ENCODE measurements at places on chromosomes 1 and 21.

DNA sequence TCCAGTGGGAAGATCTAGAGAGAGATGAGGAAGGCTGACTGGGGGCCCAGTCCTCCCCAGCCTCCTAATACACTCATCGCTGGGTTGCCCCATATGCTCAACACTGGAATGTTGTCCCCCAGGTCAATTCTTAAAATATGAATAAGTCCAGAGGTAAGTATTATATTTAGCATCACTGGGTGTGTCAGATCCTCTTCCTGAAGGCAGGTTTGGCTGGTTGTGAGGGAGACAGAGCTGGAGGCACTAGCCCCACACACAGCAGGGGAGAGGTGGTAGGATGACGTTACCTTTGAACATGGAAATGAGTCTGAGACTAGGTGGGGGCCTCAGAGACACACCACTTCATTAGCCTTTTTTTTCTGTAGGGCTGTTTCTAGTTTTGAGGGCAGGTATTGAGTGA is 42.6 kb downstream of the SLC44A3 start:
- no peak for DNase-seq

- no peak for DNase-seq
These were observed 59.0 kb downstream of the SLC35A3 start for GRCh38 chr1:100028765-100029164.

GRCh38 chr1:83012950-83013349 is 986.0 kb downstream of the TTLL7 start:
- DNase-seq: no peak

DNA sequence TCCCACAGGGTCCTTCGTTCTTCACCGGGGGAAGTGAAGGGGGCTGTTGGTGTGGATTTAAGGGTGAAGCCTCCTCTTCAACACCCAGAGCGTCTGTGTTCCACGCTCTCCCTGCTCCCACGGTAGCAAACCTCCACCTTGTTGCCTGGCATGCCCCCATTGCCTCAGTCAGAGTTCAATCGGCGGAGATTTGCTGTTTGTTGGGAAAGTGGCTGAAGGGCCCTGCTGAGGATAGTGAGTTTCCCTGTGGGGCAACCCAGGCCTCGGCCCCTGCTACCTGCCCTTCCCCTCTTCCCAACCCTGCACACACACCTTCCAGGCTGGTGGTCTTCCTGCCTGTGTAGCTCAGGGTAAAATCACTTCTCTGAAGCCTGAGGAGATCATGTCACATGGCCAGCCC is 60.5 kb downstream of the TOR1AIP2 start:
- DNase-seq: no peak

- DNase-seq: no peak
These were observed 181.6 kb downstream of the FCRL5 start for GRCh38 chr1:157370698-157371097.

DNA sequence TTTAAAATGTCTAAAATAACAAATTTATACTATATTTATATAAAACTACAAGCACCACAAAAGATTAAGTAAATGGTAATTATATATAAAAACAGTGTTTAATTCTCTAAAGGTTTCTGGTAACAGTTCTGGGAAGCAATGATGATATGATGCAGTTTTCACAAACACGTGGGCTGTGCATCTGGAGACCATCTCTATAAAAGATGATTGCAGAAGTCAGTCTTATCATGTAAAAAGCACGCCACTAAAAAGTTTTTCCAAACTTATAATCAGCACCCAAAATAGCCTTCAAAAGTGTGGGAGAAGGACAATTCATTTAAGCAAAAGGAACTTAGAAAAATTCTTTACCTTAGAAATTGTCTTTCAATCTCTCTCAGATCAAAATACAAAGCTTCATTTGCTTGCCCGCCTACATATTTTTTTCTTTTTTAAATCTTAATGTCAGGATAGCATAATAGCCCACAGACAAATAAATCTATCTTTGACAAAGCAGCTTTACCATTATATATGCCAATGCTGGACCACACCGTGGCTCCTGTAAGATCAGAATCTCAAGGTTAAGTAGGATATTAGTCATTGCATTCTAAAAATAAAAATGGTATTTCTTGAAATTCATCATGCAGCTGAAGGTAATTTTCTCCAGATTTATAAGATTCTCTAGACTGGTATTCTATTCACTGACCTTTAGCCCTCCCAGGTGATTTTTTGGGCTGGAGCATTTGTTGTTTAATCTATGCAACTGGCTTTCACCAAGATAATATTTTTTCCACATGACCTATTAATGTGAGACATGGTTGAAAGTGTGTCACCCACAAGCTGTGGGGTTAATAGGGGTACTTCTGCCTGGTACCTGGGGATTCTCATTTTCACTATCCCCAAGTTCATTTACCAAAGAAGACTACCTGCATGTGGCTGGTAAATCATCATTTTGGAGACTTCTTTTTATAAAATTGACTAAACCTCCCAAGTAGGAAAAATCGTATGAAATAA is 189.6 kb upstream of the ST6GALNAC5 start:
- peak; percentile 8 for DNase-seq

DNA sequence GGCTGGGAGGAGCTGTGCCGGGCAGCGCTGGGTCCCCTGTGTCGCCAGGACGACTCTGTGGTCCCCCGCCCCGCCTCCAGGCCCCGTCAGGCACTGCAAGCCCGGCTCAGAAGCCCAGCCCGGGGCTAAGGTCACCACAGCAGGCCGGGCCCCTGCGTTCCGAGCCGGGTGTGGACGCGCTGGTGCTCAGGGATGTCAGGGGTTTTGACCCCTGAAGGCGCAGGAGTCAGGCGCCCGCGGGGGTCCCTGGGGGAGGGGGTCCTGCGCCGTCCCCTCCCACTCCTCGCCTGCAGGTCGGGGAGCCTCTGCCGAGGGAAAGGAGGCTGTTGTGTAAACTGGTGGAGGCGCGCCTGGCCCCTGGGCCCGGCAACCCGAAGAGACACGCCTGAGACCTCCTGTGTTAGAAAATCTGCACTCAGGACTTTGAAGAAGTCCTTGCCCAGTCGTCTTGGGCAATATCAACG is 23.7 kb upstream of the TMEM54 start:
- DNase-seq: peak; percentile 67

DNA sequence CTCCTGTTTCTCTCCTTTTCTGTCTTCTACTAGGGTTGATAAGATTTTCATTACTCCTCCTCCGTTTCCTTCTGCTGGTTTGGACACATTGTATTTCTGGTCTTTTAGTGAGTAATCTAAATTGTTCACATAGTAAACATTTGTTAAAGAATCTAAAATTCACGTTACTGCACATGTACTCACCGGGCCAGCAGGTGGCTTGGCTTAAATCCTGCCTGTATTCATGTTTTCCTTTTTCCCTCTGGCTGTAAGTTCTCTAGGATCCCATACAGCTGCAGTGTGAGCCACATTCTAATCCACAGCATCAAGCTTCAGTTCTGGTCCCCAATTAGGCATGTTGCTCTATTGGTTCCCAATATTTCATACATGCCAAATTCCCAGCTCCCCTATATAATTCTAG is 958.3 kb downstream of the ADGRL2 start:
- no peak for DNase-seq

GRCh38 chr1:71850936-71851335 is 431.4 kb downstream of the NEGR1 start:
- DNase-seq: peak; percentile 27

- peak; percentile 31 for DNase-seq
These were observed 66.4 kb upstream of the GALNT2 start for GRCh38 chr1:230000493-230001184.

GRCh38 chr1:27349784-27350662 is 8.2 kb downstream of the SYTL1 start:
- peak; percentile 79 for DNase-seq

GRCh38 chr1:231778009-231778719 is 151.6 kb downstream of the DISC1 start:
- DNase-seq: peak; percentile 54

- no peak for DNase-seq
These were observed 358.6 kb downstream of the USH2A start for GRCh38 chr1:216064643-216065042.

DNA sequence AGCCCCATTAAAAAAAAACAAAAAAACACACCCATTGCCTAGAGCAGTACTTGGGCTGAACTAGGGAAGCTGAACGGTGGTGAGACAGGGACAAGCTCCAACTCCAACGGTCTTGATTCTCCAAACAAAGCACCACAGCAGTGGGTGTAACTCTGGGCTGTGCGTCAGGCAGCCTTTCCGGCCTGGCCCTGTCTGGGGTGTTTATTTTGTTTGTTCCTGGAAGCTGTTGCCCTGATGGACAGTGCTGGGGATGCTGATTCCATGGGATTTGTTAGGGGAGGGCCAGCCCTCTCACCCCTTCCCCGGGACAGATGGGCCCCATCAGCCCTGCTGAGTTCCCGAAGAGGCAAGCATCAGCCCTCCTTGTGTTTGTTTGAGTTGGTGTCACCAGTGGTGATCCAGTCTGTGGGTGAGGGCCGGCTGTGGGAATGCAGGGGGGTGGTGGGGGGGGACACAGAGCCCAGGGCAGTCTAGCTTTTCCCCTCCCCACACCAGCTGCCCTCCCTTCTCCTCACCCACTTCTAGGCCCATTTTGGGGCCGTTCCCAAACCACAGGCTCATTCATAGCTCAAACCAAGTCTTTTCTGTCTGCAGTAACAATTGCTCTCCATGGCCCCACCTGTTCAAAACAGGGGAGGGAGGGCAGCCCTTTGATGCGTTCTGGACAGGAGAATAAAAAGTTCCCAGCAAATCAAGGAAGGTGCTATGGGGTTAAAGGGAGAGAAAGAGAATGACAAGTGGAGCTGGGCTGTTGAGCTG is 4.5 kb downstream of the WNT2B start:
- DNase-seq: peak; percentile 32

DNA sequence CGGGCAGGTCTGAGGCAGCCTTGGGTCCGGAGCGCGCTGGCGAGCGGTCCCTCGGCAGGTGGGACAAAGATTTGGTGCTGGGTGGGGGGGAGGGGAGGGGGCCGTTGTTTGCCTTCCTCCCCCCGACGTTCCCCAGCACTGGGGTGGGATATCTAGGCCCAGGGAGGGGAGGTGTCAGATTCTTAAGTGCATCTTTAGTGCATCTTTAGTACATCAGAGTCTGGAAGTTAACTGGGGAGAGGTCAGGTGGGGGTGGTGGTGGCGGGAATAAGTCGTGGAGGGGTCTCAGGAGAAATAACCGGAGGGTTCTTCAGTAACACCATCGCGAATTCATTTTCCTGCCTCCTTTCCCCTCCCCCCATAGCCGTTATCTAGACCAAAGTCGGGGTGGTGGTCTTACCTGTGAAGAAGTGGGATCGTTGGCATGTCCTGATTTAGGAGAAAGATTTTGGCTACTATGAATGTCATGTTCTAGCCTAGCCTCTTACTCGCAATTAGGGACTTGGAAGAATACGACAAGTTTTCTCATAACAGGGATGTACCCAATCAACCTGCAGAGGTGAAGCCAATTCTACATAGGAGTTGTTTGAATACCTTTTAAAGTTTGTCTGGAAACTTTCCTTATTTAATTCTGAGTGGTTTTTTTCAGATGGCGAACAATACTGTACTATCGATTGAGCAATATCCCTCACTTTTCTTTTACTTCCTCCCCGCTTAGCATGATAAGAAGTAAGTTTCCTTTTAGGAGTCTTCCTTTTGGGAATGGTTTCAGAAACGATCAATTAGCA is 886 bp downstream of the ZMYM4 start:
- DNase-seq: no peak

DNA sequence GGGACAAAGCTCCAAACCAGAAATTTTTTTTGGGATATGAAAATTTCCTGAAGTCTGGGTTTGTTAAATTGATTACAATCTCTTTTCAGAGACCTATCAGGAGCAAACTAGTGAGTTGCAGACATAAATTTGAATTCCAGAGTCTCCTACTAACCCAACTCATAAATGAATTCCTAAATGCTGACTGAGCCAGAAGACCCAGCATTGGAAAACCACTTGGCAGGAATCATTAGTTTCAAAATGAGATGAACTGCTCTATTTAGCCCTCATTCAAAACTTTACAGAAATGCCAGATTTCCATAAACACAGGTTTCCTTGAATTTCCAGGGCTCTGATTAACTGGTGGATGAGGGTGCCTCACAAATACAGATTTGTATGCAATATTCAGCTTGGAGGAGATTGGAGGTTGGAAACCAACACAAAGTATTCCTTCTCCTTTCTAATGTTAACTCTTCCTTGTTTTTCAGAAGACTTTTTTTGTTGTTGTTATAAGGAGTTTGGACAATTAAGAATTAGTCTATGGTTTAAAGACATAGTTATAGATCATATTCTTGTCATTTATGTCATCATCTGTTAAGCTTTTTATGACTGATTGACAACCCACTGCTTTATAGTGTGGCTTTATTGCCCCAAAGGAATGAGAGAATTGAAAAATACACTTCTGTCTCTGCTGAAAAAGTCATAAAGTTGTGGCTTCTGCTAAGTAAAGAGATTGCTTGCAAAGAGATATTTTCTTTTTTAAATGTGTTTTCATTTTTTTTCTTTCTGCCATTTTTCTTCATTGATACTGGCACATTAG is 222.8 kb downstream of the HLX start:
- no peak for DNase-seq

- DNase-seq: no peak
These were observed 83.2 kb upstream of the PBX1 start for GRCh38 chr1:164475834-164476233.

DNA sequence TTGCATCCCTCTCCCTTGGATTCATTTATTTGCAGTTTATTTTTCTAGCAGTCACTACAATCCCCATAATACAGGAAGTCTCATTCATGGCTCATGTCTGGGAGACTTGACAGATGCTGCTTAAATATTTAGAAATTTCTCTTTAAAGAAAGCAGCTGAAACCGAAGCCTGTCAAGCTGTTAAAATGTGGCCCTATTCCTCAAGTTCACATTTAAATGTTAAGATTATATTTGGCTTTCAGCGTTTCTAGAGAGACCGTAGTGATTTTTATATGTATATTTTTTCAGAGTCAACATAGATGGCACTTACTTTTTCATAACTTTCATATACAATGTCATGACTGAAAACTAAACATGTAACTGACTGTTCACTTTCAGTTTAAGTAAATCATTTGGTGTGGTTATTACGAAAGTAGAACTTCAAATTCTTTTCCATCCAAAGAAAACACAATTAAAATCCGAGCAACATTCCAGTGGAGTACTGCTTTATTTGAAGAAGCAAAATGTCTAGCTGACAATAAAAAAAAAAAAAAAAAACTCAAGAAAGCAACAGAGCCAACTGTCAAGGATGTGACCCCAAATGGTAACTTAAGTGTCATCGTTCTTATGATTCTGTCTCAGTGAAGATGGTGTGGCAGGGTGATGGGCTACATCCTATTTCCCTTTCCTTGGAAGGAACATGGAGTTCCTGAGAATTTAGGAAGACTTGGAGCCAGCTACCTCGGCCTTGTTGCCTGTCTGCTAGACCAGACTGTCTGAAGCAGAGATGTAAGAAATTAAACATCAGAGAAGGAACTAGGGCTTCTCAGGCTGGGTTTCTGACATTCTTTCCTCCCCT is 37.8 kb downstream of the MIS18A start:
- no peak for DNase-seq

DNA sequence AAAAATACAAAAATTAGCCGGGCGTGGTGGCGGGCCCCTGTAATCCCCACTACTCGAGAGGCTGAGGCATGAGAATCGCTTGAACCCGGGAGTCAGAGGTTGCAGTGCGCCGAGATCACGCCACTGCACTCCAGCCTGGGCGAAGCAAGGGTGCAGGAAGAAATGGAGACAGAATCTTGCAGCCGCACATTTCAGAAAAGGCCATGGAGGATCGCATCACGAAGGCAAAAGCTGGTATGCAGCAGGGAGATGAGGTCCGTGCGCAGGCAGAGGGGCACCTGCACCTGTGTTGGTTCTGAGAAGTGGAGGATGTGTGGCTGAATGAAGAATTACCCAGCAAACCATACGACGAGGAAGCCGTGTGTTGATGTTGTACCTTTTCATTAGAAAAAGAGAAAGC is 53.0 kb upstream of the ABCG1 start:
- DNase-seq: peak; percentile 15

- no peak for DNase-seq
These were observed 29.1 kb downstream of the LAMB3 start for GRCh38 chr1:209622841-209623829.

- no peak for DNase-seq
These were observed 207.0 kb upstream of the MAP1LC3C start for GRCh38 chr1:242205622-242206489.
